H1 (cell line): ENCODE measurements at places on chromosomes 2 and 18.
A peak's percentile ranks its signal among the peaks of the same experiment; 100 is the strongest.

GRCh38 chr18:49813069-49813318 lies 339 bp downstream of the ACAA2 start:
- DNase-seq = no peak

- DNase-seq = no peak
Observed at GRCh38 chr2:9748577-9748976, 94.7 kb upstream of the TAF1B start.

DNA sequence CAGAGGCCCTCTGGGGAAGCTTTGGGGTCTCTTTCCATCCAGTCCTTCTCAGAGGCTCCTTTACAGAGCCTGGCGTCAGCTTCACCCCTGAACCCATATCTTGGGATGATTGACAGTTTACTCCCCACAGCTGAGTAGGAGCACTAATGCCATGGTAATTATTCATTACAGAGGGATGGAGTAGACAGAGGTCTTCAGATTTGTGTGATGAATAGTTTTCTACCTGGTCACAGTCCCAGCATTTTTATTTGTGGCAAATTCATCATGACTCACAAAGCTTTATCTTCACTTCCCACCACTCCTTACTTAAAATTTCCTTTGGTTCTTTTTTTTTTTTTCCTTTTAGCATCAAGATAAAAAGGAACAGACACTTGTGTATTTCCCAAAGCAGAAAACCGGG lies 104.2 kb downstream of the CCDC85A start:
- no peak for DNase-seq

DNA sequence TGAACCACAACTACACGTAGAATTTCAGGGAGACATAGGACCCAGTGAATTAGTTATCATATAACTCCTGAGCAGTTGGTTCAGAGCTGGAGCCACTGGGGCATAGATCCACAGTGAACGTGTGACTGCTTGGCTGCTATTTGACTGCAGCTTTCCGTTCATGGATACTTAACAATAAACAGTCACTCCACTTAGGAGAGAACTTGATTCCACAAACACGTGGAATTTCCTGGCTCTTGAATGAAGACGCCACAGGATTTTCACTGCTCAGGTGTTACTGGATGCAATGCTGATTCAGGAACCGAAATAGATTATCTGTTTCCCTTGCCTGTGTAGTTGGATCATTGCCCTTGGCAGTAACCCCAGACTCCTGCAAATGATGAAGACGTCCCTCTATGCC lies 679.1 kb upstream of the ZEB2 start:
- DNase-seq = no peak

- DNase-seq = no peak
Observed at GRCh38 chr2:18949871-18950270, 360.5 kb upstream of the NT5C1B start.

GRCh38 chr2:2182551-2183071 lies 148.5 kb downstream of the MYT1L start:
- no peak for DNase-seq

DNA sequence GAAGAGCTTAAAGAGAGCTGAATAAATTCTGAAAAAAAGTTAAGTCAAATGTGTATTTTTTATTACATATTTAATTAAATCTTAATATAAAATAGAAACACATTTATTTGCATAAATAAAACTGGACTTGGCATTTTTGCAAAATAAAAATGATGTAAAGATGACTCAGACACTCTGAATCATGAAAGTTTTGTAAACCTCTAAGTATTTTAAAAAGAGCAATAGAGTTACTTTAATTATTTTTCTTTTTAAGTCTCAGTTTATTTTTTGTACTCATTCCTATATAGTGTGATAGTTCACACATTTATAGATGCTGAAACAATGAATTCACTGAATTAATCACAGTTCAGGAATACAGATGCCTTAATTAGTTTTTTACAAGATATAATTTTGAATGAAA lies 109.9 kb upstream of the DTNA start:
- no peak for DNase-seq

DNA sequence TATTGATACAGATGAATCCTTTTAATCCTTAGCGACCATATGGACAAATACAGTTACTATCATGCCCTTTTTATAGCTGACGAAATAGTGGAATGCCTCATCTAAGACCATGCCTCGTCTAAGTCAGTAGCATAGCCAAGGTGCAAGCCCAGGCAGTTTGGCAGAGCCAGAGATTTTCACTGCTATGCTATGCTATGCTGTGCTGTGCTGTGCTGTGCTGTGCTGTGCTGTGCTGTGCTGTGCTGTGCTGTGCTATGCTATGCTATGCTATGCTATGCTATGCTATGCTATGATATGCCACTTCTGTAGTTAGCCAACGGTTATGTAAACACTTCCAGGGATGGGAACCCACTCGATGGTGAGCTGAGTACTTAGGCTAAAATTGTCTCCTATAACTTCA lies 91.6 kb upstream of the MAP4K3 start:
- no peak for DNase-seq

DNA sequence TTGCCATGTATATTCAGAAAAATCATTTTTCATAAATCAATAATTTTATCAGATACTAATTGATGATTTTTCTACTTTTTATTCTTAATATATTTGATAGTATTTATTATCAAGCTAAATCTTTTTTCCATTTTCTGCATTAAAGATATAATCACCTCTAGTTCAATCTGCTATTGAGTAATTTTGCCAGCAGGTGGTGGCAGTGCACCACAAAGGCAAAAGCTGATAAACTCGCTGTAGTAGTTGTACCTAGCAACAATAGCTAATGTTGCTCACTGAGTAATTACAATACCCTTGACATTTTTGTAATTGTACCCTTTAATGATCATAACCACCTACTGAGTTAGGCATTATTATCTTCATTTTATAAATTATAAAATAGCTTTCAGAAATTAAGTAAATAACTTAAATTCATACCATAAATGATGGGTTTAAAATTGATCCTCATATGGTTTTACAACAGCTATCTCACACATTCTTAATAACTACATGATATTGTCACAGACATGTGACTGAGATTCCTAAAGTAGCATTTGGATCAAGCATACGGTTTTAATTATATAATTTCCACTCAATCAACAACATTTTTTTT lies 52.0 kb upstream of the CALCRL start:
- no peak for DNase-seq

DNA sequence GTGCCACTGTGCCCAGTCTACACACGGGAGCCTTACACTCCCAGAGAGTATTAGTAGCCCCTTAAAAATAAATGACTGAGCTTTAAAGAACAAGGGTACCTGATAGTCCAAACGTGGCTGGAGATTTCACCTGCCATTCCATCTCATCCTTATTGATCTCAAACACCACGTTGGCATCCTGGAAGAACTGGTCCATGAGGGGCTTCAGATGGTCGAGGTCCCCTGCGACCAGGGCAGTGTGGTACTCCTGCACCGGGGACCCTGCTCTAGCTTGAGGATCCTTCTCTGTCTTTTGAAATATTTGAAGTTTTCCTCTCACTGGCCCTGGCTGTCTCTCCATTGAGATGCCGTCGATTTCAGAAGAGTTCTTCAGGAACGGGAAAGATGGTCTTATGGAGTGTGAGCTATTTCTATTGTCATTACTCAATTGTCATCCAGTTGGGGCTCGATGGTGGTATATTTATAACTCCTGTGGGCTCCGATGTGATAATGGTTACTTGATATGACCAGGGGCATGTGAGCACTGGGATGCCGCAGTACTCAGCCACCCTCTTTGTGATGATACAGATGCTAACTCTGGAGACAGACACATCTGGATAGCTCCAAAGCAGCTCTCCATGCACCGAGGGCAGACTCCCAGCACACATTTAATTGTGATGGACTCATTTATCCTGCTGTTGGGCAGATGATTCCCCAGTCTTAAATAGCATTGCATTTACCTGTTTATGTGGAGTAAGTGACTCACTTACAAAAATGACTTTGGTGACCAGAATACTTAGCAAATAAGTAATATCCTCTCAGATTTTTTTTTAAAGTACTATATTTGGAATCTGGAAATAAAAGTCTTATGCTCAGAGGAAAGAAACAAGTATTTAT lies 22.8 kb downstream of the ASB18 start:
- DNase-seq = peak; percentile 30

DNA sequence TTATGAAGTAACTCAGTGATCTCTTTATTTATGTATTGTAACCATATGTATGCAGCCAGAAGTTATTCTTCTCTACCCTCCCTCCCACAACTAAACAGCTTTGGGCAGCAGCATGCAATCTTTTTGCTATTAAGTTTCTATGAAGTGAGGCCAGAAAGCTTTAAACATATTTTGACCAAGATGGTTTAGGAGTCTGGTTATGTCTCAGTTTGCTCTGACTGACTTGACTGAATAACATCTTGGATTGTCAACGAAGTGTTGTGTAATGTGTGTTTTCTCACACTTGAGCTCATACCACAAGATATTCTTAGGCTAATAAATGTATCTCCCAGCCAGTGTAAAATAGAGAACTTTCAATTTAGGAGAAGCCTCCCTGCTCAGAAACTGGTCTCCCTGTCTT lies 104.3 kb downstream of the TTC27 start:
- no peak for DNase-seq

GRCh38 chr2:54604871-54605270 lies 118.6 kb upstream of the EML6 start:
- no peak for DNase-seq
